ENCODE measurements at places on chromosomes 1 and 21.

DNA sequence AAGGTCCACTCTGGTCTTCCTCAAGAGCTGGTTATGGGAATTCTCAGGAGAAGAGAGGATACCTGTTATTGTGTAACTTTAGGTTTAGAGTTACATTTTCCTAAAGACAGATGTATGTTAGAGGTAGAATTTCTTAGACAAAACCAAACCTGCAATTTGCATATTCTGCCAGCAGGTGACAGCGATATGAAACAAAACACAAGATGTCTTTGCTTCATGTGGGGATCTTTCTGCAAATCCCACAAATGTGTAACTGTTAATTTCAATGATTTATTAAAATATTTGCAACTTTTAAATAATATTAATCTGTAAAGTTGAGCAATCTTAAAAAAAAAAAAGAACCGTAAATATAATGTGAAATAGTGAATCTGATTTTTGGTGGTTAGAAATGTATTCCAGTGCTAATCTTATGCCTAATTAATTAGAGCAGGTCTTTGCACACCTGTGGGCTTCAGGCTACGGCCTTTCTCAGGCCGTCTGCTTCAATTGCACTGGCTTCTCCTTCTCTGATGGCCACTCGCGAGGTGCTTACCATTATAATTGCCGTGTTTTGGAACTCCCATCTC lies 33.4 kb downstream of the FAM78B start:
- DNase-seq: no peak

DNA sequence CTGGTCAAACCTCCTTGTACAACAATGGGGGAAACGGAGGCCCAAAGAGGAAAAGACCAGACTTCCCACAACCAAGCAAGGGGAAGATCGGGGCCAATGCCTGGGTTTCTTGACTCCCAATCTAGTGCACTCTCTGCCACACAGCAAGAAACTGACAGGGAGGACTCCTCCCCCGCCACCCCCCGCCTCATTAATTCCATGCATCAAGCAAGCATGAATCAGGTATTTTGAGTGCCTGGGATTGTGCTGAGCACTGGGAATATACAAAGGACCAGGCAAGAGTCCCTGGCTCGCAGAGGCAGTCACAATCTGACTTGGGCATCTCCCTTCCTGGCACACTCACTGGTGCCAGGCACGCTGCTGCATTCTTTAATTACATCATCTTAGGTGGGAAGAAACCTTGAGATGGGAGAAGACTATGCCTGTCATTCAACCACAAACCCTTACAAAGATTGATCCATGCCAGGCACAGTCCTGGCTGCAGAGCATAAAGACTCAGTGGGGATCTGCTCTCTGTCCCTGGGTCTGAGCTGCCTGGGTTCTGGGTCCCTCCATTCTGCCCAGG lies 4.4 kb upstream of the KCNC4 start:
- DNase-seq: no peak

GRCh38 chr1:200867018-200867811 lies 5.6 kb upstream of the GPR25 start:
- DNase-seq: no peak

DNA sequence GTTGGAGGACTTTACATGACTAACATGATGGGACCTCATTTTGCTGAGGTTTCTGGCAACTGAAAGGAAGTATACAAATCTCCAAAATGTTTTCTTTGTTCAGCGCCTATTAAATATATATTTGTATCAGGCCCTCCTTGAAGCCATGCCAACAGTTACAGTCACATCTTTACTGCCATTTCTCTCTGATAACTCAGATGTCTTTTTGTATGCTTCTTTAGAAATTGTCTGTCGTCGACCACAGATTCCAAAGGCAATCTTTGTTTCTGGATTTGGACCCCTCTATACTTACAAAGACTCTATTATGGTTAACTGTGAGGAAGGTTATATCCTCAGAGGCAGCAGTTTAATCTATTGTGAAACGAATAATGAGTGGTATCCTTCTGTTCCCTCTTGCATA lies 69.4 kb downstream of the C4BPA start:
- no peak for DNase-seq

DNA sequence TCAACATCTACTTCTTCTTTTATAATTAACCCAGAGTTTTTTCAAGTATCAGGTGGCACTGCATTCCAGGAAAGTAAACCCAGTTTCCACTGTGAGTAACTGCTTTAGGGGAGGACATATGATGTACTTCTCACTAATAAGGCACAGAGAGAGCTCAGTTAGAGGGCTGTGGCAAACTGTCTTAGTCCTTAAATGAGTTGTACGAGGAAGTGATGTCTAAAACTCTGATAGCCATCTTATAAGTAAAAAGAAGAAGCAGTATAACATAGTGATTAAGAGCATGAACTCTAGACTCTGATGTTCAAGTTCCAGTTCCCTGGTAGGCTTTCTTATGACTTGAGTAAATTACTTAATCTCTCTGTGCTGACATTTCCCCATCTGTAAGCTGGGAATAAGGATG lies 58.7 kb upstream of the PTGS2 start:
- no peak for DNase-seq

GRCh38 chr1:18895317-18895716 lies 7.0 kb downstream of the ALDH4A1 start:
- no peak for DNase-seq

DNA sequence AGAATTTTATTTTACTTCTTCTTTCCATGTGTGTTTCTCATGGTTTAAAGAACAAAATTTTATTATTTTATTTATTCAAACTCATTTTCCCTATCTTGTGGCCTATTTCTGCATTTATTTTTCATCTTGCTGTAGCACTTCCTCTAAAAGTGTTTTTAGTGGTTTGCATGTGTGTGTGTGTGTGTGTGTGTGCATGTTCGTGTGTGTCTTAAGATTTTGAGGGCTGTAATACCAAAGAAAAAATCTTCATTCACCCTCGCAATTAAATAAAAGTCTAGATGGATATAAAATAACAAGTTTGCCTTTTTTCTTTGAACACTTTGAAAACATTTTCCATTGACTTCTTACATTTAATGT lies 24.6 kb upstream of the FCRL3 start:
- no peak for DNase-seq

Data from activated CD8-positive, alpha-beta memory T cell treated with anti-CD3 and anti-CD28 coated beads for 48 hours (primary cell).